ENCODE measurements at places on chromosomes 1 and 21.

GRCh38 chr1:168842916-168843315 lies 113.9 kb upstream of the DPT start:
- no peak for DNase-seq

DNA sequence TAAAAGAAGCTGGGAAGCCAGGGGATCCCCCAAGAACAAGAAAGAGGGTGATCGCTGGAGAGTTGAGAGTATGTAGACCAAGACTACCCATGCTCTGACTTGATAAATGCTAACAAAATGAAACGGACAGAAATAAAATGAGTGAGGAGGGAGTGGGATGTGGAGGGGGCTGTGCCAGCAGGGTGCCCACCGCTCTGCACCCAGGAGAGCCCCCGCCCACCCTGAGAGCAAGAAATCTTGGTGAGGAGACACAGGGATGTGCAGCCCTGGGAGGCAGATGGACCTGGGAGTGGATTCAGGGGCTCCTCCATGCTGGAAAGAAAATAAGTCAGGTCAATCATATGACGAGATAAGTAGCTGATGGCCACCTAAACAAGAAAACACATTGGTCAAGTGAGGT lies 590.9 kb downstream of the AJAP1 start:
- DNase-seq, result no peak

DNA sequence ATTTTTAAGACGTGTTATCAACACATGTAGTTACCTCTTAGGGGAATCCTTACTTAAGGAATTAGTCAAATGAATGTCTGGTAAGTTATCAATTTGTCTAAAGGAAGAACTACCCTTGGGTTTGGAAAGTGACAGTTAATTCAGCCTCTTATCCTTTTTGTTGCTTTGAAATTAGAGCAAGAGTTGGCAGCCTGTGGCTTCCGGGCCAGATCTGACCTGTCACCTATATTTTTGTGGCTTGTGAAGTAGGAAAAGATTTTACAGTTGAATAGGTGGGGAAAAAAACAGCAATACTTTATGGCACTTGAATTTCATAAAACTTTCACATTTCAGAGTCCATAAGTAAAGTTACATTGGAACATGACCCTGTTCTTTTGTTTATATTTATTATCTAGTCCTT lies 5.5 kb downstream of the MRPS6 start:
- no peak for DNase-seq

DNA sequence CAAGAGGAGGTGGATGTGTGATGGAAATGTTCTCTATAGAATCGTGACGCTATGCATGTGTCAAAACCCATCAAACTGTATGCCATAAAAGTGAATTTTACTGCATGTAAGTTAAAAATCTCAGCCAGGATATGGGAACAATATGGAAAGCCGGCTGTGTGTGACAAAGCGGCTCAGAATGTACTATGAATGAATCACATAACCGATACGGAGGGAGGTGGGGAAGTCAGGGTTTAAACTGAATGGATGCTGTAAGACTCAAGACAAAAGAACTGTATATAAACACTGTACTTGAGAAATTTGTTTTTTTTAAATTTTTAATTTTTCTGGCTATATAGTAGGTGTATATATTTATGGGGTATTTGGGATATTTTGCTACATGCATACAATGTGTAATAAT lies 111.6 kb upstream of the PDE4B start:
- no peak for DNase-seq

DNA sequence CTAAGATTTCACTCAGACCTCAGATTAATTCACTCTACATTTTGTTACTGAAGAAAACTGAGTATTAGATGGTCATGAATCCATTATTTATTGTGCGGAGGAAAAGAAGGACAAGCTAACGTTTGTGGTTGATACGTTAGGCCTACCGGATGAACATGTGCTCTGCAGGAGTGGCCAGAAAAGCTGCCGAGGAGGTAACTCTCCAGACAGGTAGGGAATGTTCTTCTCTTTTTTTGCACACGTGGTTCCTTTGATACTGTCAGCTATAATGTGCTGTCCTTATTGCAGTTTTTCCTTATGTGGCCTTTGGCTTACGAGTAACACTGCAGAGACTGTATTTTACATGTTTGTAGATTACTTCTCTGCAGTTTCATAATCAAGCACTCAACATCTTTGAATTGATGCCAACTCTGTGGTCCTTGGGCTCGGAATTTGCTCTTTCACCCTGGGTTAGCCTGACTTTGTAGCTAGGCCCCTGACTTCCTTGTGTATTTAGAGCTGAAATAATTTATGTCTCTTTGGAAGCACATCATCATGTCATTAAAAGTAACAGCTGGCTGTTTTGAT lies 13.6 kb downstream of the MTR start:
- DNase-seq, result no peak

DNA sequence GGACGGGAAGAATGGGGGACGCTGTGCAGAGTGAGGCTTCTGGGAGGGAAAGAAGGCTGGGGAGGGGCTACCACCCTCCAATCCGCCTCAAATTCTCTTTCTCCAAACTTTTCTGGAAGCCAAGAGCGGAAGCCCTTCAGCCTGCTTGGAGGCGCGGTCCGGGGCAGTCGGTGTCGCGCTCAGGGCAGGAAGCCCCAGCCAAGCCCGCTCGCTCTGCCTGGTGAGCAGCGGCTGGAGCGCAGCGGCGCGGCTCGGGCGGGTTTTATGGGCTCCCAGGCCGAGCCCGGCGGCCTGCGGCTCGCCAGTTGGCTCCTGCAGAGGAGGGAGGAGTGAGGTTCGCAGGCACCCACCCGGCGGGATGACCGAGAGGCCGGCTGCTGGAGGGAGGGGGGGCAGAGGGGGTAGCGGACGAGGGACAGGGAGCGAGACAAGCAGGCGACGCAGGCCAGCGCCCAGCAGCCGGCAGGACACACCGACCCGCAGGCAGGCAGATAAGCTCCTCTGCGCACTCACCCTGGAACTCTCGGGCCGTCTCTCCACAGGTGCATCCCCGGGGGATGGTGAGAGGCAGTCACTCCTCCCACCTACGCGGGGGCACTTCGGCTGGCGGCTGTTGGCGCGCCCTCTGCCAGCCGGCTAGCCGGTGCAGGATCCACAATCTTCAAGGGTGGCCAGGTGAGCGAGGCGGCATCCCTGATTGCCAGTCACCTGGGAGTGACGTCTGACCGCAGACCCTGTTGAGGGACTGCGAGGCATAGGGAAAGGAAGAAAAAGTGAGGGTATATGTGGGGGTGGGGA lies at the start of gene AVPR1B:
TSS of gene AVPR1B (minus strand) at position 238 of the 798 bp plus-strand sequence. CDS start 498 bp downstream, outside the sequence.
- DNase-seq, result no peak

- no peak for DNase-seq
Measured at GRCh38 chr1:7768583-7768982, 2.5 kb upstream of the VAMP3 start.

GRCh38 chr1:36572906-36573305 lies 90.2 kb upstream of the CSF3R start:
- no peak for DNase-seq

DNA sequence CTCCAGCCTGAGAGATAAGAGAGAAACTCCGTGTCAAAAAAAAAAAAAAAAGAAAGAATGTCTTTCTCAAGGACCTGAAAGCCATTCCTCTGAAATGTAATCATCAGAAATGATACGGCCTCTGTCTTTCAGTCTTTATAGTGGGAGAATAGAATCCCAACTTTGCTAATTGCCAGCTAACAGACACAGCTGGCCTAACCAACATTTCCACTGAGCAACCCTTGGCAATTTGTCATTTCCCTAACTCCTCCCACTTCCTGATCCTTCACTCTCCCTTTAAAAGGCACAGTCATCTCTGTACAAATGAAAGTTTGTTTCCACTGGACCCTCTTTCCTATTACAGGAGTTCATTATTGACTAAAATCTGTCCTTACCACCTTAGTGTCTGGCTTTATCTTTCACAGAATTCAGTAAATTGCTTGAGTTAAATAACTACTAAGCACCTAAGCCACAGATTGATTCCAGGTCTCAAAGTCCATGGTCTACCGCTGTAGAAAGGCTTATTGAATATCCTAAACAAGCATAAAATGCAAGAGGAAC lies 4.3 kb upstream of the CBR1 start:
- DNase-seq, result no peak

GRCh38 chr1:27600498-27601175 lies 3.3 kb downstream of the AHDC1 start:
- DNase-seq, result no peak

DNA sequence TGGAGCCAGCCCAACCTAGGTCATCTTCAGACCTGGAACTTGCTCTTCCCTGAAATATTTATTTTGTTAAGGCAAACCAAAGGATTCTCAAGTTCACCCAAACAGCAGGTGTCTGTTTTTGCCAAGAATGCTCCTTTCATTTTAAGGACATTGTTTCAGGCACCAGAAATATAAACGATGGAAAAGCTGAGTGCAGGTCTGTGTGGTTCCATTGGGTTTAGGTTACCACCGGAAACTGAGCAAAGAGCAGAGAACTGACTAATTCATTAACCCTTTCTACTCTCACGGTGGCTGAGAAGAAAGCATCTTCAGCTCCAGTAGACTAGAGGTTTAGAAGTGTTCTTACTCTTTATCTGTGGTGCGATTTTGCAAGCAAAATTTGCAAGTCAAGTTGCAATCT lies 38.0 kb upstream of the ZC3H11B start:
- no peak for DNase-seq

Measured in activated T-helper 1 cell treated with Interleukin-2 at 50 U/mL for 16 hours (primary cell).